ENCODE measurements at places on chromosomes 4 and X.
A peak's percentile ranks its signal among the peaks of the same experiment; 100 is the strongest.

DNA sequence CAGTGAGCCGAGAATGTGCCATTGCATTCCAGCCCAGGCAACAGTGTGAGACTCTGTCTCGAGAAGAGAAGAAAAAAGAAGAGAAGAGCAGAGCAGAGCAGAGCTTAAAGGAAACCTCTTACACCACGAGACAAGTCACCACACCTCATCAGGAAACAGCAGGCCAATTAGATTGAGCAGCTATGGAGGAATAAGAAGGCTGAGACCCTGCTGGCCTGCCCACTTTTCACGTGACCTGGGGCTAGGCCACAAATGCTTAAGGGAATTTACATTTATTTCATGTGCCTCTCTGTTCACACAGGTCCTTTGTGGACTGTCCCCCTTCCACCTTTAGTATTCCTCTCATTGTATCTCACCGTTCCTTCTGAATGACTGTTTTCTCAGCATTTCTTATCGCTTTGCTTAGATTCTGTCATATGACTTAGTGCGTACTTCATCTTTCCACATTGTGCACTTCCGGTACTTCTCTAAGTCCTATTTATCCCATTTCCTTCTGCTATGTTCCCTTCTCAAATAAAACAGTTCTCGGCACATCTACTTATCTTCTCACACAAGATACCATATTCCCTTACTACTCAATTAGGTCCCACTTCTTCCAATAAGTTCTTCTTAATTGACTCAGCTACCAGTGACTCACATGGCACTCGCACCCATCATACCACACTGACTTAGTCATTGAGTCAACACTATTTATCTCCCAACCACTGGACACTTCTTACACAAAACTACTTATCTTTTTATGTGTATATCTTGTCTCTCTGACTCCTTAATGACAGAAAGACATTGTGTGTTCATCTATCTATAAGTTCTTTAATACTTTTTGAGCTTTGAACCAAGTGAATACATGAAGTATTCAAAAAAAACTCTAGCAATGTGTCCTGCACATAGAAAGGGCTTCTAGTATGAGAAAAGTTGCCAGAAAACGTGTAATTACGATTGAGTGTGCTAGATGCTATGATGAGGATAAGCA is 11.0 kb downstream of the CUL4B start:
- no peak for DNase-seq

- DNase-seq: no peak
Observed at GRCh38 chr4:83757121-83757621, 221.3 kb downstream of the GPAT3 start.

DNA sequence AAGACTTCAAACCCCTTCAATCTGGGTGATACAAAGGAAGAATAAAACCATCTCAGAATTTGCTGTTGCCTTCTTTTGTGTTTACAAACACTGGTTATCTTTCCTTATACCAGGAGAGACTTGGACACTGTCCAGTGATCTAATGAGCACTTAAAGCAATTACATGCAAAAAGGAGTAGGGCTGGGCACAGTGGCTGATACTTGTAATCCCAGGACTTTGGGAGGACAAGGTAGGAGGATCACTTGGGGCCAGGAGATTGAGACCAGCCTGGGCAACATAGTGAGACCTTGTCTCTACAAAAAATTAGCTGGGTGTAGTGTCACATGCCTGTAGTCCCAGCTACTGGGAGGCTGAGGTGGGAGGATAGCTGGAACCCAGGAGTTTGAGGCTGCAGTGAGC is 95.7 kb upstream of the DRD5 start:
- DNase-seq: no peak

- DNase-seq: no peak
Observed at GRCh38 chr4:139454111-139455045, at the start of gene RAB33B. Gene RAB33B, plus strand, starts transcription at chr4:139454121. Its CDS starts 75 bp downstream, at chr4:139454196.

DNA sequence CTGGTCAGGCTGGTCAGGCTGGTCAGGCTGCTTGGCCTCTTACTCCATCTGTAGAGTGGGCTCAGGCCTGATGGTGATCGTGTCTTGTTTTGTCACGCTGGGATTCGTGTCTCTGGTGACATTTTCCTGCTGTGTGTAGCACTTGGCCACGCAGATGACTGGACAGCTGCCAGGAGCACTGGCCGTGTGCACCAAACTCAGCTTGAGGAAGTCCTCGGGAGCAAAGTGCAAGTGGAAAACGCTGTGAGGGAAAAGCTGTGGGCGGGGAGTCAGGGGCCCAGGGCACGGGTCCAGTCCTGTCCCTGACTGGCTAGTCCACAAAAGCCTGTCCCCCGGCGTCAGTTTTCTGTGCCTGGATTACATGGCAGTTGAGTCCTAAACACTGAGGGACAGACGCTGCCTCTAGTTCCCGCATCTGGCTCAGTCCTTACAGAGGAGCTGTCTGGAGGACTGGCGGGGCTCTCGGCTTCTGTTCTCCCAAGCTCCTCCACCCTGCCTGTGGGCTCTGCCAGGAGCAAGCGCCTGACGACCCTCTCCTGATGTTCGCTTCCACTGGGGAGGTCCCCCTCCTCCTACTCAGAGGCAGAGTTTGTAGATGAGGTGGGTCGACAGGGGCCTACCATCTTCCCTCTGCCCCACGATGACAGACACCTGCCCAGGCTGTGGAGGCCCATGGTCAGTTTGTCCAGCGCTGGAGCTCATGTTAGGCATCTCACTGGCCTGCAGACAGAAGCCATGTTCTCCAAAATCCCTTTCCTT is 35.9 kb upstream of the GRPEL1 start:
- no peak for DNase-seq

GRCh38 chr4:37561803-37562207 is 124.4 kb downstream of the RELL1 start:
- DNase-seq: no peak

DNA sequence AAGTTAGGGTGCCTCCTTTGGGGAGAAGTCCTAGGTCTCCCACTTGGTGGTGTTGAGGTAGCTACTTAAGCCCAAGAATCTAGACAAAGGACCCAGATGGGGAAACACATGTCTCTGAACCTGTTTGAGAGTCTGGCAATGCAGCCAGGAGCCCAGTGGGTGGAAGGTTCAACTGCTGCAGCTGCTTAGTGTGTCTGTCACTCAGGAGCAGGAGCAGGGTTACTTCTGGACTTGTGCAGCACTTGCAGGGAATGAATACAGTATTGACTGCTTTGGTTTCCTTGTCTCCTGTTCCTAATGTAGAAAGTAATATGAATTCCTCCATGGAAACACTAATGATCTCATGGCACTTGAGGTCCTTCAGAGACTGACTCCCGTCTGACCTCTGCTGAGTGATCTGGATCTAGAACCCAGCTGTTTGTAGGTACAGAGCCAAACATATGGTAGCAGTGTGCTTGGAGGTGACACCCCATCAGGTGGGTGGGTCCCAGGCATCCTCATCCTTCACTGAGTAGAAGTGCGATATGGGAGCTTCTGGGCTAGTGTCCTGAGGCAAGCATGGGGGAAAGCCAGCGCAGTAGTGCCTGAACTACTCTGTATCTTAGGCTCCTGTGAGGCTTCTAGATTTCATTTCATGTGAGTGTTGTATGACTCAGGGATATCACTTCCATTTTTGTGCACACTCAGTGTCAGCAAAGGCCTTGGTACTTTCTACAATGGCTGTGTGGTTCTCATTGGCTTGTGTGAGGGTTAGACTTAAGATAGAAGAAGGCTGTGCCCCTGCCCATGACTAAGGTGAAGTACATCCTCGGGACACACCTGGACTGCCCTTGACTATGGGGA is 85.0 kb upstream of the WDR1 start:
- no peak for DNase-seq

DNA sequence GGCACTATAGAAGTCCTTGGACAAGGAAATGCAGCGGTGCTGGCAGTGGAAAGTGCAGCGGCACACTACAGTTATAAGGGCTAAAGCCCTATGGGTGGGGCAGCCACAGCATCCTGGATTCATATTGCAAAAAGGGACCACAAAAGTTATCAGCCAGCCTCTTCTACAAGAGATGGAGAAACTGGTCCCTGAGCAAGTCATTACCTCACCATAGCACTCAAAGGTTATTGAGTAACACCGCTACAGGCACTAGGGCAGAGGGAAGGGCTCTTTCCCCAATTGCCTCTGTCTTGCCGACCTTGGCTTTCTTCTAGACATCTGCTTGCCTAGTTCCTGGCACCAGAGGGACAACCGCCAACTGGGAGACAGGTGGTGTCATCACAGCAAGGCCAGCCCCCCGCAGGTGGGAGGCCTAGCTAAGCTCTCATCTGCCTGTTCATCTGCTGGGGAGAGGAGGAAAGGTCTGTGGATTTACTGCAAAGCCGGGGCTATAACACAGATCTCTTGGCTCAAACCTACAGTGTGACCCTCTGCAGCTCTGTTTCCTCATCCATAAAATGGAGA is 600.0 kb downstream of the BCOR start:
- no peak for DNase-seq

- no peak for DNase-seq
Observed at GRCh38 chr4:87067124-87067885, 132.5 kb downstream of the AFF1 start.

GRCh38 chrX:136200466-136200865 is 50.7 kb downstream of the MAP7D3 start:
- DNase-seq: peak; percentile 24

GRCh38 chr4:125360727-125361126 is 46.0 kb downstream of the FAT4 start:
- no peak for DNase-seq

- no peak for DNase-seq
Observed at GRCh38 chr4:182855312-182855711, 61.9 kb downstream of the DCTD start.

All from CD4-positive, alpha-beta T cell treated with Interleukin-2 at 100 ng/mL for 4 hours (primary cell).